ENCODE measurements at places on chromosomes 5 and 9.

- DNase-seq = no peak
Observed at GRCh38 chr5:137176609-137177008, 322.5 kb downstream of the SPOCK1 start.

GRCh38 chr5:38555354-38556087 is 925 bp downstream of the LIFR start:
- no peak for DNase-seq

GRCh38 chr5:32991421-32991815 is 280.3 kb downstream of the NPR3 start:
- DNase-seq = no peak

DNA sequence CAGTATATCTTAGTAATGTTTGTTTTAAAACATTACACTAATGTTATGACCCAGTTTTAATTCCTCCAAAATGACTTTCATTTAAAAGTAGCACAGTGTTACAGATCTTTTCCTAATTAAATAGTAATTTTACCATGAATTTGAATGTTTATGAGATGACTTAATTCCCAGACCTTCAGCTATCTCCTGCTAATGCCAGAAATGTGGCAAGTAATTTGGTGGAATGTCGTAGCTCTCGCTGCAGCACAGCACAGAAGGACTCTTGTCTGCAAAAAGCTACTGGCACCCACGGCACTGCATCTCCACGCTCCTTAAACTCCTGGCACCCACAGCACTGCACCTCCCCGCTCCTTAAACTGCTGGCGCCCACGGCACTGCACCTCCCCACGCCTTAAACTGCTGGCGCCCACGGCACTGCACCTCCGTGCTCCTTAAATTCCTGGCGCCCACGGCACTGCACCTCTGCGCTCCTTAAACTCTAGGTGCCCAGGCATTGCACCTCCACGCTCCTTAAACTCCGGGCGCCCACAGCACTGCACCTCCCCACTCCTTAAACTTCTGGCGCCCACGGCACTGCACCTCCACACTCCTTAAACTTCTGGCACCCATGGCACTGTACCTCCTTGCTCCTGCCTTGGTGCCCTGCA is 163.1 kb downstream of the CDK5RAP2 start:
- no peak for DNase-seq

DNA sequence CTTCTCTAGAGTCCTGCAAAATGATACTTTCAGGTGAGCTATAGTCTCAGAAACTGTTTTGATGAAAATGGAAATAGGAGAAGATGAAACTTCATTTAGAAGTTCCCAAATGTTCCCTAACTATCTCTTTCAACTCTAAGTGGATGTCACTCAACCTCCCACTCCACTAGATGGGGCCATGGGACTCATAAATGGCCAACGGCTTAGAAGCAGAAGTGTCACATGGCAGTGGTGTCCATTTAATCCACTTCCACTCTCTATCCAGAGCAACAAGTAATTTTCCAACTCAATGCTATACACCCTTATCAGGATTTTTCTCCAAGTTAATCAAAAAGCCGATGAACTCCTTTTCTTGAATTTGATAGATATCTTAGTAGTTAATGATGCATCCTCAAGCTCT is 295.7 kb downstream of the EDIL3 start:
- DNase-seq = no peak

GRCh38 chr9:137630679-137631078 is 11.9 kb downstream of the EHMT1 start:
- DNase-seq = no peak

DNA sequence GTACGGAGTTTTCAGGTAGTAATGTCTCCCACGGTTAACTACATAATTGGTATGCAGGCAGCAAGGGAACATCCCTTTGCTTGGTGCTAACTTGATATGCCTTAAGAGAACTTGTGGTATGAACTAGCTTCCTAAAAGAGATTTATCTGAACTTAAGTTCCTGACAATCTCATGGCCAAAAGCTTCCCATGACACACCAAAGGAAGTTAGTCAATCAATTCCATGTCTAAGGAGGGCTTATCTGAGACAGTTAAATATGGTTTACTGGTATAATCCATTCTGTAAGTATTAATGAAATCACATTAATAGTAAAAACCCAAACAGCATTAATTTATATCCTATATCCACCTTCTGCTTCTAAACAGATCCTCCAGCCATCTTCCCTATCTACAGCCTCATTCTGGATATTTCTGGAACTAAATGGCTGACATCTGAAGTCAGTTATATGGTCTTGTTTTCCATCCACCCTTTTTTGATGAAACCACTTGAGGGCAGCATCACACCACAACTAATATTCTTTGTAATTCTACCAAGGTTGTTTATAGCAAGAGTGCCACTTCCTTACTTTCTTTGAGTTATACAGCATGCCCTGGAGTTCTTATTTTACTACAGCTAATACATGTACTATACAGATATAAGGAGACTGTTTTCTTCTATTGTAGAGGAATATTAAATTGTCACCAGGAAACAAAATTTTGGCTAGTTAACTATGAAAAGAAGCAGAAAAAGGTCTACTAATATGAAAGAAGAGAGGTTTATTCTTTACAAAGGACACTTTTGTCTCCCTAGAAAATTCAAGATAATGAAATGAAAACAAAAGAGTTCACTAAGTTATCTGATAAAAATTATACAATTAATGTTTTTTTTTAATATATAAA is 34.7 kb downstream of the SHOC1 start:
- no peak for DNase-seq

- DNase-seq = no peak
Observed at GRCh38 chr9:126818482-126818881, 13.6 kb downstream of the ZBTB43 start.

DNA sequence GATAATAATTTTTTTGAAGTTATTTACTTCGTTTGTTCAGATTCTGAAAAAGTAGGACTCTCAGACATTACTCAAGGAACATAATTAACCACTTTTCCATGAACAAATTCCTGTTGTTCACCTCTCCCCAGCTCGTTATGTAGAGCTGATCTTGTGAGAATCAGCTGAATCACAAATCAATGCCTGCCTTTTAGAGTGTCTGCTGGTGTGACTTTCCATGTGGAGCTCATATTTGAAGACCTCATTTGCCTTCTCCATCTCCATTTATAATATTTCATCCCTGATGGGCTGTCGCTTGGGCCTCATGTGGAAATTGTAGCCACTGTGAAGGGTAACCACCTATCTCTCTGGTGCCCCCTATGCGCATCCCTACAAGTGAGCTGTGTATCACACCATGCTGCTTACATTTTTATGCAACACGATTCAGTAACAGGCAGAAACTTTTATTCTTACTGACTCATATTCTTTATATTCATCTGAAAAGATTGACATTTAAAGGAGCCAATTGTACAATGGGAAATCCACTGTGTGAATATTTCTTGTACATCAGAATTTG is 111.3 kb downstream of the STK32A start:
- DNase-seq = no peak

DNA sequence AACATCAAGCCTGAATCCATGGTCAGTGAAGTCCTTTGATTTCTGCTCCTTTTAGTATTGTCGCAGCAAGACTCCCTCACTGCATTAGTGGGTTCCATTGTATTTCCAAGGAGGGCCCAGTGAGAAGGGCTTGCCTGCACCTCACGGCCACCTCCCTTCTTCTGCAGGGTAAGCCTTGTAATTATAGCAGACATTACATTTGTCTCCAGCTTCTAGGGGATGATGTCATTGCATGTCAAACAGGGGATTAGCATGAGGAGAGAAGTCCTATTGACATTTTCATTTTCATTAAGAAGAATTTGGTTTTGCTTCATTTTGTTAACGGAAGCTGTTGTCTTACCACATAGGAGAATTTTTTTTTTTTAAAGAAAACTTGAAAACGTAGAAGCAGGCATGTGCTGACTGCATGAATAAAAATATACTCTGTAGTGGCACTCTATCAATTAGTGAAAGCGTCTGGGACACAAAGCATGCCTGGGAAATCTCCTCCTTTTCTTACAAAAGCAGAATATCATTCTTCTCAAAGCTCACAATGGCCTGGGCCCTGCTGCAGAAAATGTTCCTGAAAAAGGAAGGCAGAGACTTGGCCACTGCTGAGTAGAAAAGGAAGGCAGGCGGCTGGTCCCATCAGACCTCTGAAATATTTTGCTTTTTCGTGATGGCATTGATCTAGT is 27.1 kb downstream of the MAP1B start:
- DNase-seq = no peak

DNA sequence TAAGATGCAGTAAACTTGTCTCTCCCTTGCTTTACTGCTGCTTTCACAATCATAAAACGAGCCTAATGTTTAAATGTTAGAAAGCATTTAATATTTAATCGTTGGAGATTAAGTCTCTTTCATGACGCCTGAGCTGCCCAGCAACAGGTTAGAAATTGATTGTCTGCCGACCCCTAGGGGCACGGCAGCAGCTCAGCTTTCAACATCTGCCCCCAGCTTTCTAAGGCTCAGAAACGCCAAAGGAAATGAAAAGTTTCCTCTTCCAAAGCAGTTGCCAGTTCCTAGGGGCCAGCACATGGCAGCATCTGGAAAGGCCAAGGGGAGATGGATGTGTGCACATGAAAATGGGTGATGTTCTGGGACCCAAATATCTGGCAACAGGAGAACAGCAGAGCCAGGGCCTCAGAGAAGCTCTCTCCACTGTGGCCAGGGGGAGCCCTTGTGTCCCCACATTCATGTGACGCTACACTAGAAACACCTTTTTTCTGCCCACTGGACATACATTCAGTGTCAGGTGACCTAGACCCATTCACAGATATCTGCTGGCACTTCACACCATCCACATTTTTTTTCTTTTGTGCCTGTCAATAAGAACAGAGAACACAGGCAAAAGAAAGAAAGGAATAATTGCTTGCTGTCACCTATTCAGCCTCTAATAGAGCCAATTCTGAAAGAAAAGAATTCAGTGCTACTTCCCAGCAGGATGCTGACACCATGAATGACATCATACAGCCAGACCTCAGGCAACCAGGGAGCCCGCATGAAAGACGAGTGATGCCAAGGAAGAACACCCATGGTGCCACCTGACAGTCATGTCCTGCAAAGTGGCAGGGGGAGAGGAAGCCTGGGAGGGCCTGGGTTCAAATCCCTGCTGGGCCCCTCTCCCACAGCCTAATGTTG is 205.0 kb upstream of the TAS2R1 start:
- no peak for DNase-seq

DNA sequence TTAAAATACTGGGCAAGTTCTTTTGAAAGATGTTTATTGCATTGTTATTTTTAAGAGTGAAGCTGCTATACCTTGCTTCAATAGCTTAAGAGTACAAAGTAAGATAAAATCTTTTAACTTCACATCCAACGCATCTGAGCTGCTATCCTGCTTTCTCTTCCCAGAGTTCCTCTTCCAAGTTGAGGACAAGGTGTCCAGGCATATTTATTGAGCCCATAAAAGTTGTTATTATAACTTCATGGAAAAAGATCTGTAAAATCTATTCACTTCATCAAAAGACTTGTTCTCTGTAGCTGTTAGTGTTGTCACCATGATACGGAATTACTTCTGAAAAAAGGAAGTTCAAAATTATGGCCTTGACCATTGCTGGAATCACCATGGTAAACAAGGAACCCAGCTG is 306.2 kb upstream of the ELAVL2 start:
- DNase-seq = no peak

- no peak for DNase-seq
Observed at GRCh38 chr5:135055396-135055795, 21.4 kb upstream of the PITX1 start.

DNA sequence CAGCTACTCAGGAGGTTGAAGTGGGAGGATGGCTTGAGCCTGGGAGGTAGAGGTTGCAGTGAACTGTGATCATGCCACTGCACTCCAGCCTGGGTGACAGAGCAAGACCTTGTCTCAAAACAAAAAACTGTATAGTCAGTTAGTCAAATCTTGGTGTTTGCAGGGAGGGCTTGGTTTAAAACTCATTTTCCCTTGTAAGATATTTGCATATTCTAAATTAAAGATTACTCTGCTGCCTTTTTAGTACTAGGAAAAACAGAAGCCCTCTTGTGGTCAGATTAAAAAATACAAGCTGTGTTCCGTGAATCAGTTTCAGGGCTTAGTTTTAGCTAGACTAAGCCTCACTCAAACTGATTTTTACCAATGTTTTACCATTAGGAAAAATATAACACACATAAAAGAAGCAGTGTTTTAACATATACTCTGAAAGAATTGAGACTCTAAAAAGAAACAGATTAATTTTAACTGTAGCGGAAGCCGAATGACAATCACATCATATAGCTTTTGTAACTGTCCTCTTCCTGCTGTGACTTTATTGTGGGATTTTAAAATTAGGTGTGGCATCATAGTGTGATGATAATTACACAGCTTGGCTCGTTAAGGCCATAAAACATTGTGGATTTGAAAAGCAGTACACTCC is 84.9 kb upstream of the BASP1 start:
- no peak for DNase-seq

DNA sequence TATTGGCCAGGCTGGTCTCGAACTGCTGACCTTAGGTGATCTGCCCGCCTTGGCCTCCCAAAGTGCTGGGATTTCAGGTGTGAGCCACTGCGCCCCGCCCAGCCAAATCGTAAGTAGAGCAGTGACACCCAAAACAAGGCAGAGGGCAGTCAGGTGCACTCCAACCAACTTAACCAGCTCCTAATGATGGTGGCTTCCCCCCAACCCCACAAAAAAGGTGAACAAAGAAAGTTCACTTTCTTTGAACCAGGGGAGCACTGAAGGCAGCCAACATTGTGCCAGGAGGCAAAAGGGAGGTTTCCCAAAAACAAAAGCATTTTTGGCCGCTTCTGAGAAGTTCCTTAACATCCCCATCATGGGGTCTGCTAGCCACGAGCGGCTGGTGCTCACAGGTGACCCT is 9.6 kb downstream of the GMCL2 start:
- DNase-seq = no peak

- DNase-seq = no peak
Observed at GRCh38 chr9:8384091-8384490, 584.5 kb upstream of the DMAC1 start.

DNA sequence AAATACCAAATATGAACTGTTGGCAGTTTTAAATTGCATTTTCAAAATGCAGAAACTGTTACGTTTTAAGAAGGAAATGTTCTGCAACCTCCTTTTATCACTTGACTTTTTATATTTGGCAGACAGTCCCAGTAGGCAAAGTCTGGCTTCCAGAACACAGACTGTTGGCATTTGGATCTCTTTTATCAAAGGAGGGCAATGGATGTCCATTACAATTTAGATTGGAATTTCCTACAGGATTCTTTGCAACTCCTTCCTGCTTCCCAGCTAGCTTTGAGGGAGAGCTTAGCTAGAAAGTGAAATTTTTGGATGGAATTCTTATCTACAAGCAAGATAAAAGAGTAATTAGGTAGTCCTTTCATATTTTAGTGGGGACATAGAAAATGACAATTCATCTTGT is 142.6 kb downstream of the SLF1 start:
- DNase-seq = no peak

DNA sequence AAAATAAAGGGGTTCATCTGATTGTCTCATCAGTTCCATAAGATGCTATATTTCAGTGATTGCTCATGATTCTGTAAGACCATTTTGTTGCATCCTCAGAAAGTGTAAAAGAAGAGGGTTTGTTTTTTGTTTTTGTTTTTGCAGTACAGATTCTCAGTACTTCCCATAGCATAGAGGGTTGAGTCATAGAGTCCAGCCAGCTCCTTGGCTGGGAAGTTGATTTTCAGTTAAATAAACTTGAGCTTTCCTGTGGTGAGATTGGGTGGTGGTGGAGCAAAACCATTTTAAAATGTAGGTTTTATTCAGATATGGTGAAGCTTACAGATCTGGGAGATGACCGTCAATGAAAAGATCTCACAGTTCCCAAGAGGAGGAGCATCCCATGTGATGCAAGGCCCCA is 48.2 kb downstream of the DAPK1 start:
- DNase-seq = no peak

GRCh38 chr5:163248333-163248732 is 189.1 kb upstream of the CCNG1 start:
- DNase-seq = no peak
